ENCODE measurements at places on chromosomes 7 and 10.

DNA sequence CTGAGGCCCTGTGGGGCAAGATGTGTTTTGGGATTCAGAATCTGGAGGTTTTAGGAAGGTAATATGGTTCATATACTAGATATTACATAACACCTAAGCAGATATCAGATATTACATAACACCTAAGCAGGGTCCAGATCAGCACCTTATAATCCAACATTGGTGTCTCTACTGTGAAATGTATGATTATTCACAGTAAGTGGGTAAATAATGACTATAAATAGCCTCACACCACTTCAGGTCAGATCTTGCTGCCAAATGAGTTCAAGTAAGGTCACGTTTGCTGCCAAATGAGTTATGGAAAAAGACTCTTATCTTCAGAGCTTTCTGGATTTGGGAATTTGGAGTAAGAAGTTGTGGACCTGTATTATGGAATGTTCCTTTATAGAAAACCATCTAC lies 14.6 kb downstream of the ADRB1 start:
- H3K4me1 ChIP-seq = peaks cover 6% of the 10 kb centered on the region
- no peak overlapping the region for H3K27ac ChIP-seq
- H3K36me3 ChIP-seq = no peaks in the 10 kb centered on the region
- peak; percentile 45 for DNase-seq

GRCh38 chr7:86653919-86654659 lies 10.4 kb downstream of the GRM3 start:
- H3K4me1 ChIP-seq = no peaks in the 10 kb centered on the region
- DNase-seq = peak; percentile 13
- H3K27ac ChIP-seq = peak overlapping the region; percentile 11
- no peaks in the 10 kb centered on the region for H3K27me3 ChIP-seq
- H3K36me3 ChIP-seq = no peaks in the 10 kb centered on the region

DNA sequence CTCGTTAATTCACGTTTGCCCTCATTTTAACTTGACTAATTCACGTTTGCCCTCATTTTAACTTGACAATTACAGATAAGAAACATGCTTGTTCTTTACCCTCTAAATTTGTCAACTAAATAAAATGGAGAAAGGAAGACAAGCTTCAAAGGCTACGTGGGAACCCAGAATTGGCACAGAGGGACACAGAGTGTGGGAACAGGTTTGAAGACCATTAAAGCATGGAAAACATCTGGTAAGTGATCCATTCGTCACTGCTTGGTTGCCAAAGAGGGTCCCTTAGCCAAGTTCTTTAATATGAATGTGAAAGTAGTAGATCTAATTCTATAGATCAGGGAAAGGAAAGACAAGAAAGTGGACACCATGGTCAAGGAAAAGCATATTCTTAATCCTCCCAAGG lies 57.2 kb downstream of the ITIH5 start:
- DNase-seq = no peak
- no peaks in the 10 kb centered on the region for H3K27me3 ChIP-seq
- H3K4me1 ChIP-seq = no peaks in the 10 kb centered on the region
- H3K27ac ChIP-seq = no peak overlapping the region
- no peak overlapping the region for H3K4me3 ChIP-seq

DNA sequence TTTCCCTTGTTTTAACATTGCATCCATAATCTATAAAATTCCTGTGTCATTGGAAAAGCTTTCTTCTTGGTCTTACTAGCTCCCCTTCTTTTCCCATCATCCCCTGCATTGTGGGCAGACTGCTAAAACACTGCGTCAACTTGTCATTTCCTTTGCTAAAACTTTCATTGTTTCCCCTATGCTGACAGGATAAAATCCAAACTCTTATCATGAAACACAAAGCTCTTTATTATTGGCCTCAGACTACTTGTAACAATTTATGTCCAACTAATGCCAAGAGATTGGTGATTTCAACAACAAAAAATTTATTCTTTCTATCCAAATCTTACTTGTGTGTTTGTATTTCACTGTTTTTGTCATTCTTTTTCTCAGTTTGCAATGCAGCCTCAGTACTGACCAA lies 339.1 kb downstream of the HGF start:
- no peak overlapping the region for H3K4me3 ChIP-seq
- DNase-seq = no peak
- H3K27me3 ChIP-seq = no peaks in the 10 kb centered on the region
- H3K36me3 ChIP-seq = no peaks in the 10 kb centered on the region
- H3K27ac ChIP-seq = no peak overlapping the region

DNA sequence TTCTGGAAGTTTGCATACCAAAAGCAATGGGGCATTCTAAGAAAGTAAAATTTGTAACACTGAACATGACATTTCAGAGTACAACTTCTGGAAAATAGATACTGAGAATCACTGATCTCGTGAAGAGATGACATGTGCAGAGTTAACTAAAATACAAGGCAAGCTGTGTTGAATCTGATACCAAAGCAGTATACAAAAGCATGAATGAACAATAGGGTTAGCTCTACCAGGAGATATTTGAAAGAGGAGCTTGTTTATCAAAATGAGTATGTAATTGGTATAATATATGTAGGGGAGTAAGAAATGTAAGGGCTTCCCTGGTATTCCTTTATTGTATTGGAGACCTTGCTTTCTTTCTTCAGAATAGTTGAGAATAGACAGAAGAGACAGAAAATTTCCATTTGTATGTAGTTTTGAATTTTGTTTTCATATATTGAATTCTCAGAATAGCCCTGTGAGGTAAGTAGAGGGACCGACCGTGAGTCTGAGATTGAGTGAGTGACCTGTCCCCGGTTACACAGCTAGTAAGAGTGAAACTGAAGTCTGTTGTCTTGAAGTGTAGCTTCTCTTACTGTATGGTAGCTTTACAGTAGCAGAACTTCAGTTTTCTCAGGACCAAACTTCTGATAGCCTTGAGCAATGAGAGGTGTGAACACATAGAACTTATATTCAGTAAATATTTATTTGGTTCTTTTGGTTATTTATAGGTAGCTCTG lies 5.0 kb downstream of the HBP1 start:
- no peaks in the 10 kb centered on the region for H3K36me3 ChIP-seq
- H3K4me3 ChIP-seq = no peak overlapping the region
- peaks cover 18% of the 10 kb centered on the region for H3K4me1 ChIP-seq
- no peak for DNase-seq
- H3K27me3 ChIP-seq = no peaks in the 10 kb centered on the region
- H3K27ac ChIP-seq = peak overlapping the region; percentile 27

DNA sequence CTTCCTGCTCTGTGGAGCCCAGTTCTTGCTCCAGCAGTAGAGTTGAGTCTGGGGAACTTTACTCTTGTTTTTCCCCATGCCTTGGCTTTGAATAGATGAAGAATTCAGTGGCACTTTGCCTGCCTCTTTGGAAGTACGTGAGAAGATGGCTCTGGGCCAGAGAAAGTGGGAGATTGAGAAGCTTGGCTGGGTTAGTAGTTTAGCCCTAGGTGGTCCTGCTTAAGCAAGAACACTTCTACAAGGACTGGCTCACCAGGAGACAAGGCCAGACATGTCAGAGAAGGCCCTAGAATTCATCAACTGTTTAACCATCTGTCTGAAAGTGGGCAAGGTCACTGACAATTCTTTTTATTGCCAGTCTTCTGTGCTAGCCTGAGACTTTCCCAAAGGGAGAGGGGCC lies 410.3 kb downstream of the TYW1 start:
- H3K27me3 ChIP-seq = no peaks in the 10 kb centered on the region
- no peaks in the 10 kb centered on the region for H3K4me1 ChIP-seq
- no peak overlapping the region for H3K27ac ChIP-seq
- no peaks in the 10 kb centered on the region for H3K36me3 ChIP-seq
- peak; percentile 1 for DNase-seq

- peaks cover 49% of the 10 kb centered on the region for H3K36me3 ChIP-seq
- H3K27ac ChIP-seq = no peak overlapping the region
- H3K27me3 ChIP-seq = no peaks in the 10 kb centered on the region
- H3K4me1 ChIP-seq = no peaks in the 10 kb centered on the region
- H3K4me3 ChIP-seq = no peak overlapping the region
These were observed 21.1 kb downstream of the FAM133B start for GRCh38 chr7:92569137-92569536.

GRCh38 chr10:61819208-61819607 lies 82.3 kb upstream of the ARID5B start:
- no peak overlapping the region for H3K4me3 ChIP-seq
- no peak overlapping the region for H3K27ac ChIP-seq
- H3K27me3 ChIP-seq = no peaks in the 10 kb centered on the region
- H3K4me1 ChIP-seq = no peaks in the 10 kb centered on the region

Measured in cardiac muscle cell (in vitro differentiated cells and primary cell).